Thoracic aorta (tissue), 2 donors: ENCODE measurements at places on chromosomes 2 and 18.

- no peak overlapping the region for H3K27ac ChIP-seq
- no peak for DNase-seq
- H3K4me1 ChIP-seq = no peaks in the 10 kb centered on the region
- H3K4me3 ChIP-seq = no peak overlapping the region
- H3K27me3 ChIP-seq = no peaks in the 10 kb centered on the region
These were observed 5.1 kb upstream of the MIB1 start for GRCh38 chr18:21735452-21736015.

DNA sequence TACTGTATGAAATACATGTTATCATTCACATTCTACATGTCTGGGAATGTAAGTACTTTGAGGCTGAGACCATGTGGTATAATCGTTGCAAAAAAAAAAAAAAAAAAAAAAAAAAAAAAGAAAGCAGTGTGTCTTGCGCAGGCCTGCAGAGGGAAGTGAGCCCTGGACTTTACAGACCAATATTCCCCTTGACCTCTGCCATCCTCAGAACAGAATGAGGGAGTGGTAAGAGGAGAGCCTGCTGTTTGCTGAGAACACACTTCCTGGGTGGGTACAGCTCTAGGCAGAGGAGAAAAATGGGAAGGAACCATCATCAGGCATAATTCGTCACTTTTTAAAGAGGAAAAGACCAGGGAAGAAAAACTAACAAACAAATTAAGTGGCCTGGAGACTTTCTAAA, 28.8 kb upstream of the TBC1D8 start:
- H3K4me3 ChIP-seq = no peak overlapping the region
- H3K36me3 ChIP-seq = no peaks in the 10 kb centered on the region
- no peaks in the 10 kb centered on the region for H3K27me3 ChIP-seq

GRCh38 chr2:202758604-202759003, 113.0 kb downstream of the ICA1L start:
- H3K27ac ChIP-seq = no peak overlapping the region
- H3K4me3 ChIP-seq = no peak overlapping the region
- no peak for DNase-seq
- H3K27me3 ChIP-seq = no peaks in the 10 kb centered on the region
- peaks cover 3% of the 10 kb centered on the region for H3K36me3 ChIP-seq
- no peaks in the 10 kb centered on the region for H3K4me1 ChIP-seq

DNA sequence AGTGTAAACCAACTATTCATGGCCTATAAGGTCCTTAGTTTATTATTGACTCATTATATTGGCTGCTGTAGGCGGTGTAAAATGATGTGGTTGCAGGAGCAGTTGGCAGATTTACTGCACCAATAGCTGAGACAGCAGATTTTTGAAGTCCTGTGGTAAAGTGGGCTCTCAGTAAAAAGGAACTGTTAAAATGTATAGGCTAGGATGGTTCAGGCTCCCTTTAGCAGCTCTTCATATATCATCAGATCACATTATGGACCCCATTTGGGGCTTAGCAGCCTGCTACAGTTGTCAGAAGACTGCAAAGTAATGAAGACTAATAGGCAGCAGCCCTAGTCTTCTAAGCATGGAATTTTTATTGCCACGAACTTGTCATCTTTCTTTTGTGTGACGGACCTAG, 27.8 kb downstream of the MTX2 start:
- H3K27me3 ChIP-seq = no peaks in the 10 kb centered on the region
- H3K4me3 ChIP-seq = no peak overlapping the region
- H3K36me3 ChIP-seq = no peaks in the 10 kb centered on the region
- DNase-seq = no peak

DNA sequence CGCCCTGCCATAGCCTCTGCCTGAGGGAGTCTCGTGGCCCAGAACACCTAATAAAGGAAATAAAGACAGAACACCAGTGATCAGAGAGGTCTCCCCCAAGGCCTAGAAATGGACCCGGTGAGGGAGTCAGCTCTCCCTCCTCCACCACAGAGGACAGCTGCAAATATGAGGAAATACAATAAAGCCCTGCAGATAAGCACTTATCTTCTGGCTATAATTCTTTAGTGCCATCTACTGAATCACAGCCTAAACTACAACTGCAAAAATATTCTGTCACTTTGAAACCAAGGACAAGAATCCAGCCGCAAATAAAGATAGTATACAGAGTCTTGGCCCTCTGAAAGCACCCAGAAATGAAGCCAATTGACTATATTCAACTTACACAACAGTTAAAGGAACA, 42.4 kb upstream of the TACR1 start:
- no peak overlapping the region for H3K4me3 ChIP-seq
- no peak for DNase-seq
- no peaks in the 10 kb centered on the region for H3K36me3 ChIP-seq
- no peaks in the 10 kb centered on the region for H3K27me3 ChIP-seq
- no peak overlapping the region for H3K27ac ChIP-seq

GRCh38 chr2:228329282-228329681, 147.8 kb upstream of the SPHKAP start:
- H3K4me1 ChIP-seq = no peaks in the 10 kb centered on the region
- H3K4me3 ChIP-seq = no peak overlapping the region
- no peaks in the 10 kb centered on the region for H3K36me3 ChIP-seq
- no peak for DNase-seq

GRCh38 chr2:240934701-240935102, 28.6 kb downstream of the CROCC2 start:
- DNase-seq = no peak
- no peaks in the 10 kb centered on the region for H3K4me1 ChIP-seq
- no peaks in the 10 kb centered on the region for H3K27me3 ChIP-seq
- H3K27ac ChIP-seq = no peak overlapping the region
- no peak overlapping the region for H3K4me3 ChIP-seq
- H3K36me3 ChIP-seq = no peaks in the 10 kb centered on the region

DNA sequence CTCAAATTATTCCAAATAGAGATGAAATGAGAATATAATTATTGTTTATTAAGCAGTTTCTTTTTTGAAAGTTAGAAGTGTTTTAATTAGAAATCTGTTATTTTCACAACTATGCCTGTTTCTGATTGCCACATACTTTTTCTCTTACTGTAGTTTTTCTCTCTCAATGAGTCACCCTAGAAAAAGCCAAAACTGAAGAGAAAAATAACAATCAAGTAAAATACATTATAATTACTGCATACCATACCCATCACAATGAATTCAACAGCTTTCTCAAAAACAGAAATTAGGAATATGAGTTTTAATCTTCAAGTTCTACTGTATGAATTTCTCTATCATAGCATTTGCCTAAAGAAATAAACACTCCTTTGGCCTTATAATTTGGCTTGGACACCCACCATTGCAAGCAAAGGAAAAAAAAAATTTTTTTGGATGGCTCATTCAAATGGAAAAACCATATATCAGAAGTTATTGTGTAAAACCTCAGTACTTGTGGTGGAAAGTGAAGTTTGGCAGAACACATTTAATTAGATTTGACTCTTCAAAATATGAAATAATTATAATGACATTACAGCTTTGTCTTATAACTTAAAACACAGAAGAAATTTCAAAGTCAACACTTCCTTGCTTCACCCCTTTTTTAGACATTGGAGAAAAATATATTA, 138.5 kb downstream of the DYM start:
- no peak for DNase-seq
- H3K36me3 ChIP-seq = no peaks in the 10 kb centered on the region
- no peak overlapping the region for H3K4me3 ChIP-seq
- H3K27me3 ChIP-seq = no peaks in the 10 kb centered on the region

- H3K27ac ChIP-seq = no peak overlapping the region
- H3K4me3 ChIP-seq = no peak overlapping the region
- no peaks in the 10 kb centered on the region for H3K27me3 ChIP-seq
- H3K36me3 ChIP-seq = no peaks in the 10 kb centered on the region
These were observed 376.6 kb upstream of the TRIB2 start for GRCh38 chr2:12340164-12340563.

DNA sequence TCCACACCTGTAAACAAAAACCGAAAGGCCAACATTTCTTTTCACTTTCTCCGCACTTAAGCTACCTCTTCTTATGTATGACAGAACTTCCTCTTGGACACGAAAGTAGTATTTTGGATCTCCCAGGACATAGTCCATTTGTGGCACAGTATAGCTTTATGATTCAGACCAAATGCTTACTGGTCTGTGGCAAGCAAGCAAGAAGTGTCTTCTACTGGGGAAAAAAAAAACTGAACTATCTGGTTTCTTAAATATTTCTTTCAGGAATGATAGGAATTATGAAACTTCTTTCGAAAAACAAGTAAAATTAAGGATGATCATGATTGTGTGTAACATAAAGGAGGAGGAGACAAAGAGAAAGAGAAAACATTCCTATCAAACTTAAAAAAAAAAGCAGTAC, 33.6 kb downstream of the SRBD1 start:
- H3K36me3 ChIP-seq = no peaks in the 10 kb centered on the region
- H3K27me3 ChIP-seq = no peaks in the 10 kb centered on the region
- no peaks in the 10 kb centered on the region for H3K4me1 ChIP-seq

DNA sequence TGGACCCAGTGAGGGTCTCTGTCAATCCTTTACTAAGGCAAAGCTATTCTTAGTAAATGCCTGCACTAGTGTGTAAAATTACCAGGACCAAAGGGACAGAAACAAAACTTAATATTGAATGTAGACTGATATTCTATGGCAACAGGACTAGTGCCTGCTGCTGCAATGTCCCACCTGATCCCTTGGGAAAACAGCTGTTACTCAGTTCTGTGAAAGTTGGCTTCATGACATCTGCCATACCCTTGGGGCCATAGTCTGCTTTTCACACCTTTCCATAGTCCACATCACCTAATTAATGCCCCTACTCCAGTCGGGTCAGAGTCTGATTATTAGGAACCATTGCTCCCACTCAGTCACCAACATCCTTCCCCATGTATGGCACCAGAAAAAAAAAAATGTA, 14.5 kb downstream of the DNAJC27 start:
- H3K27ac ChIP-seq = no peak overlapping the region
- H3K4me3 ChIP-seq = no peak overlapping the region
- no peaks in the 10 kb centered on the region for H3K4me1 ChIP-seq

GRCh38 chr2:7510353-7510752, 593.1 kb downstream of the RNF144A start:
- H3K4me3 ChIP-seq = no peak overlapping the region
- no peaks in the 10 kb centered on the region for H3K36me3 ChIP-seq
- H3K27ac ChIP-seq = no peak overlapping the region
- DNase-seq = no peak
- no peaks in the 10 kb centered on the region for H3K4me1 ChIP-seq

GRCh38 chr18:56973487-56973886, 173.4 kb upstream of the BOD1L2 start:
- H3K36me3 ChIP-seq = no peaks in the 10 kb centered on the region
- no peak for DNase-seq
- H3K27ac ChIP-seq = no peak overlapping the region
- H3K4me3 ChIP-seq = no peak overlapping the region

DNA sequence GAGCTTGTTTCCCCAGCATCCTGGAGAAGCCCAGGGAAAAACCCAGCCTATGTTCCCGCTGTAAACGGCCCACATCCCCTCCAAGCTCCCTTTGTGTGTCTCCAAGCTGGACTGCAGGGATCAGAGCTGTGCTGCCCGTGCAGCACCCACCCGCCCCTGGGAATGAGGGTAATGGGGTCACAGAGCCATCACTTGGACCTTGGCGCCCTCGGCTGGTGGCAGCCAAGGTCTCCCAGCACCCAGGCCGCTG, 670 bp upstream of the INPP5D start:
- no peaks in the 10 kb centered on the region for H3K36me3 ChIP-seq
- DNase-seq = no peak
- no peaks in the 10 kb centered on the region for H3K4me1 ChIP-seq
- H3K27ac ChIP-seq = no peak overlapping the region
- no peak overlapping the region for H3K4me3 ChIP-seq
- no peaks in the 10 kb centered on the region for H3K27me3 ChIP-seq

- no peaks in the 10 kb centered on the region for H3K4me1 ChIP-seq
- H3K27ac ChIP-seq = no peak overlapping the region
- H3K4me3 ChIP-seq = no peak overlapping the region
- no peaks in the 10 kb centered on the region for H3K36me3 ChIP-seq
- no peak for DNase-seq
- H3K27me3 ChIP-seq = no peaks in the 10 kb centered on the region
These were observed 113.6 kb downstream of the RNF144A start for GRCh38 chr2:7030810-7031209.

GRCh38 chr2:48601349-48601748, 16.3 kb upstream of the GTF2A1L start:
- no peaks in the 10 kb centered on the region for H3K36me3 ChIP-seq
- H3K27ac ChIP-seq = no peak overlapping the region
- H3K4me3 ChIP-seq = no peak overlapping the region
- no peaks in the 10 kb centered on the region for H3K4me1 ChIP-seq
- no peaks in the 10 kb centered on the region for H3K27me3 ChIP-seq
- DNase-seq = no peak

DNA sequence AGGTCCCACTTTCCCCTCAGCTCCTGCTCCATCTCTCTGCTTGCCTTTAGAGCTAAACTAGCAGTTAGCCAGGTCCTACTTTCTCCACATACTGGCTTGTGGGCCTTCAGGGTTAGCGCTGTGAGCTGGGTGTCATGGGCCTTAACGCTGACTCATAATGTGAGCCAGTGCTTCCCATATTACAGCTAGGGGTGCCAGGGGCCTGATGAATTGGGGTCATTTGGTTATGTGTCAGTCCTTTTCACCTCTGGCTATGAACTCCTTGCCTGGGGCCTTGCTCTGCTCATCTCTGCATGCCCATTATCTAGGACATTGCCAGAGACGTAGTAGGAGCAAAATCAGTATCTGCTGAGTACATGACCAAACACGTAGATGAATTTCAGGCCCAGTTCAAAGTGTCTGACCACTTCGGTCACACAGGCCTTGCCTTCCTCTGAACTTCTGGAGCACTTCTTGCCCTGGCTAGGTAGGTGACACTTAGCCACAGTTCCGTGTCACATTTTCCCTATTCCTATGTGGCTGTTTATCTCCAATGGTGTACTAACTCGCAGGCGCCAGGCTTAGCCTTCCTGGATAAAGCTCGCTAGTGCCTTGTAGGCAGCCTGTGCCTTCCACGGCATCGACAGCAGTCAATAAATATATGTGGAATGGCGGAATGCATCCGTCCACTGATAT, 103.2 kb upstream of the SIX3 start:
- DNase-seq = no peak
- no peak overlapping the region for H3K27ac ChIP-seq
- no peaks in the 10 kb centered on the region for H3K27me3 ChIP-seq
- H3K4me1 ChIP-seq = no peaks in the 10 kb centered on the region
- no peaks in the 10 kb centered on the region for H3K36me3 ChIP-seq

- H3K36me3 ChIP-seq = no peaks in the 10 kb centered on the region
- DNase-seq = no peak
- no peaks in the 10 kb centered on the region for H3K27me3 ChIP-seq
These were observed 420.1 kb upstream of the ACVR2A start for GRCh38 chr2:147424766-147425165.

DNA sequence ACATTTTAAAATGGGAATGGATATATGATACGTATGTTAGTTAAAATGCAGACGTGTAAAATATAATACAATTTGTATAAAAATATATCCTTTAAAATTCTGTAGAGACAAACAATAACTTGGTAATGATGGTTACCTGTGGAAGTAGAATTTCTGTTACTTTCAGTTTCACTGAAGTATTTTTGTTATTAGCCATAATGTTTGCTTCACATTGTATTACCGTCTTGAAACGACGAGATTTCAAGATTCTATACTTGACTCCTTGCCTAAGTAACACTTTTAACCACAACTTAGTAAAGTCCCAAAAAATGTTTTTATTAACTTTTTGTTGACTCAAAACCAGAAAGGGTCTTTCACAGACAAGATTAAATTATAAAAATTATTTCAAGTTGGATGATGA, 488.3 kb upstream of the VRK2 start:
- H3K27me3 ChIP-seq = no peaks in the 10 kb centered on the region
- H3K4me3 ChIP-seq = no peak overlapping the region
- no peaks in the 10 kb centered on the region for H3K36me3 ChIP-seq
- DNase-seq = no peak

- H3K36me3 ChIP-seq = no peaks in the 10 kb centered on the region
- no peaks in the 10 kb centered on the region for H3K27me3 ChIP-seq
- no peak for DNase-seq
- no peaks in the 10 kb centered on the region for H3K4me1 ChIP-seq
- H3K4me3 ChIP-seq = no peak overlapping the region
These were observed 89.6 kb upstream of the NPAS2 start for GRCh38 chr2:100730290-100730868.
